ENCODE measurements at places on chromosomes 2 and 18.

DNA sequence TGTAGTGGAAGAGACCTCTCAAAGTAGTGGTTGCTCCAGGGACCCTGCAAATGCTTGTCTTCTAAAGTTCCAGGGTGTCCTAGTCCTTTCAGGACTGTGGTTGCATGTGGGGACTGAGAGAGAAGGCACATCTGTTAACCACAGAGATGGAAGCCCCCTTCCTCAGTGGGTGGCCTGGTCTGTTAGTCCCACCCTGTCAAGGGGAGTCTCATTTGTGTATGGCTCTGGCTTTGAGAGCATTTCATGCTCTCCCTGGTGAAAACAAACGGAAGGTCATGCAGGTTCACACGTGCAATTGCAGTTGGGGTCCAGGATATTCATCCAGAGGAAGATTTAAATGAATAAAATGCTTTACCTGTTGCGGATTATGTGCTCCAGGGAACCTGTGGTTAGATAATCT lies 219.6 kb downstream of the PRKCE start:
- DNase-seq = no peak

DNA sequence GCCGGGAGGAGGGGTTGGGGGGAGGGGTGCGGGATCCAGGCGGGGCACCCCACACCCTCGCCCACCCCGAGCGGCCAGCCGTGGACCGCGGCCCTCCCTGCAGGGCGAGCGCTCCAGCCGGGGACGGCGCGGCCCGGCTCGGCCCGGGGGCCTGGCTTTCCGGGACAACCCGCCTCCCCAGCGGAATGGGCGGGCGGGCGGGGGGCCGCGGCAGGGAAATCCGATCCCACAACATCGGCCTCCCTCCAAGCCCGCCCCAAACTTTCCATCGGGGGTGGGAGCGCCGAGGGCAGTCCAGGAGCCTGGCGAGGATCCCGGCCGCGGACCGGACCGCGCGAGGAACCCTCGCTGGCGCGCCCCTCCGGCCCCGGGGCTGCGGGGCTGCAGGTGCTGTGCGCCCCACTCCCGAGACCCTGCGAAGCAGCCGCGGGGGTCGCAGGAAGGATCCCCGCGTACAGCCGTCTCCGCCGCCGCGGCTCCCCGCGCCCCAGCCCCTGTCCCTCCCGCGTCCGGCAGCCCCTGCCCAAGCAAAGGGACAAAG lies 529 bp downstream of the SEMA4C start:
- DNase-seq = no peak

DNA sequence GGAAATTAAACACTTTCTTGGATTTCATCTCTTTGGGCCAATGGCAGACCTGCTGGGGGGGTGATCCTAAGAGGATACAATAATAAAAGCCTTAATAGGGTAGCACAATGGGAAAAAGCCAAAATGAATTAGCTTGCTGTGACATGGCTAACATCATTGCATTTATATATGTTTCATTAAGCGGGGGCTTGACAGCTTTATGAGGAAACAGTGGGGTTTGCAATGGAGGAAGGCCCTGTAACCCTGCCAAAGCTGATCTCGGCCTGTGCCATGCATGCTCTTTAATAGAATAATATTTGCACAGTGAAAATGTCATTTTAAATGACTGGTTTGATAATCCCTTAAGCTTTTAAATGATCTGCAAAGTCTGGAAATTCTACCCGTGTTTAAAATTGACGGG lies 291.5 kb downstream of the SLC4A3 start:
- DNase-seq = no peak

DNA sequence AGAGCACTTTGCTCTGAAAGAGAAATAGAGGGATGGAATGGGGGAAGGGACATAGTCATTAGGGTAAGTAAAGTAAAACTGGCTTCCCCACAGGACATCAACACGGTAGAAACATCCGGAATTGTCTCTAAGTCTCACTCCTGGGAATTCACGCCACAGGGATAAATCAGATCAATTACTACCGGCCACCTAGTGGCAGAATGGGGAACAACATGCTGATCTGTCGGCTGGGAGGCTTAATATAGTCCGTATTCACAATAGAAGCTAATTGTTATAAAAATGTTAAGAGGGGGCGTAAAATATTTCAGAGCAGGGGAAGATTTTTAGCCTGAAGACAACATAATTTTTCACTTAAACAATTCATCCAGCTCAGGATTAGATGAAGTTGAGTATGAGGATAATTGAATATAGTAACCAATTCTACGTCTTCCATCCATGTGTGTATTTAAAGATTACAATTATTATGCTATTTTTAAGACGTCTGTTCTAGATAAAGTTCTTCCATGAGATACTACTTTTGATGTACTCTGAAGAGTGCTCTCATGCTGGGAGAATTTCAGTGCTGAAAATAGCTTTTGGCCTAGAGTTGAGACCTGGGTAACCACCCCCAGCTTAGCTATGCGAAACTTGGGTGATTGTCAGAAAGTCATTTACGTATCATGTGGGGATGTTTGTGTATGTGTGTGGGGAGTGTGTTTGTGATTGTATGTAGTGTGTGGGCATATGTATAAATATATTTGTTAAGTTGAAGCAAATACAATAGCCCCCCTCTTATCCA lies 65.7 kb downstream of the LRRTM1 start:
- DNase-seq = no peak

GRCh38 chr2:213766062-213766461 lies 481.8 kb downstream of the SPAG16 start:
- no peak for DNase-seq

DNA sequence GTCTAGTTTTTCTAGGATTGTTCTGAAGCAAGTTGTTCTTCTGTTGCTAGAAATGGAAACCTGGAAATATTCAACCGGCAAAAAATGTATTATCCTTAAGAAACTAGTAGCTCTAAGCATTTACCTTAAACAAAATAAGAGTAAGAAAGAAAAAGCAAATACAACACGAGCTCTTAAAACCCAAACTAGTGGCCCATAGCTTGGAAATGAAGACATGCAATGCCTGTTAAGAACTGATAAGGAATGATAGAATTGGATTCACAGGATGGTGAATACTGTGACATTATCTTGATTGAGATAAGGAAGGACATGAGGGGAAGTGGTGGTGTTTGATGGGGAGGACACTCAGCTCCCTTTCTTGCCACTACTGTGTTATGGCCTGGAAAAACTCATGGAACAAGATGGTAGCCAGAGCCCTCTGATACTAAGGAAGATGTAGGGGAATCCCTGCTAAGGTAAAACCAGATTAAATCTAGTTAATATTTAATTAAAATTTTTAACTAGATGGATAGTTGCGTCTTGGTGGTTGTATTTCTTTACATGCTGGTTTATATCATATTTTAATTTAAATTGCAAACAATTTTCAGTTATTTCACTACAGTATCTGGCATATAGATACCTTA lies 193.8 kb downstream of the LPIN1 start:
- no peak for DNase-seq

DNA sequence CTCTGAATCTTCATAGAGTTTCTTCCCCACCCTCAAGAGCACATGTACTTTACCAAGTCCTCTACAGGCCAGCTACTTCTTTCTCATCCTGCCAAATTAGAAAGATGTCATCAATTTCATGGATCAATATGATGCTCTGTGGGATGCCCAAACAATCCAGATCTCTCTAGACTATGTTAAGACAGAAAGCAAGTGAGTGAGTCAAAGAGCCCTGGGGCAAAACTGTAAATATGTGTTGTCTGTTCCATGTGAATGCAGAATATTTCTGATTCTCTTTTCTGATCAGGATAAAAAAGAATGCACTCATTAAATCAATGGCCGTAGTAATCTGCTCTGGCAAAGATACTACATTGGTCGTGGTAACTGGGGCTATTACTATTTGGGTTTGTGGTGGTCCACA lies 53.1 kb upstream of the ROCK2 start:
- DNase-seq = no peak

DNA sequence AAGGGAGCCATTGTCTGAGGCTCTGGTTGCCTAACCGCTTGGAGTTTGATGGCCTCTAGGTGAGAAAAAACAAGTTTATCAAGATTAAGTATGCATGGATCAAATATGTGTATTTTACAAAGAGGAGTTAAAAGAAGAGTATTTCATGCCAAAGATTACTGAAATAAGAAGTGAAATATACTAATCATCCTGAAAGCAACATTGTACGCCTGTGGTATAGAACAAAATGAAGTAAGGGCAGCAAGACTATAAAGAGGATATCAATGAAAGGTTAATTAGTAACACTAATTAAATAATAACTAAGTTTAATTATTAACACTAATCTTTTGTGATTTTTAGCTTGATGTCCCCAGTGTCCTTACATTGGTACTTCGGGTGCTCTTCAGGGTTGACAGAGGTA lies 276.7 kb downstream of the CALCRL start:
- DNase-seq = no peak

- DNase-seq = no peak
Observed at GRCh38 chr2:66948234-66948633, 448.9 kb upstream of the ETAA1 start.

- no peak for DNase-seq
Observed at GRCh38 chr2:10260130-10260529, 42.6 kb upstream of the HPCAL1 start.

DNA sequence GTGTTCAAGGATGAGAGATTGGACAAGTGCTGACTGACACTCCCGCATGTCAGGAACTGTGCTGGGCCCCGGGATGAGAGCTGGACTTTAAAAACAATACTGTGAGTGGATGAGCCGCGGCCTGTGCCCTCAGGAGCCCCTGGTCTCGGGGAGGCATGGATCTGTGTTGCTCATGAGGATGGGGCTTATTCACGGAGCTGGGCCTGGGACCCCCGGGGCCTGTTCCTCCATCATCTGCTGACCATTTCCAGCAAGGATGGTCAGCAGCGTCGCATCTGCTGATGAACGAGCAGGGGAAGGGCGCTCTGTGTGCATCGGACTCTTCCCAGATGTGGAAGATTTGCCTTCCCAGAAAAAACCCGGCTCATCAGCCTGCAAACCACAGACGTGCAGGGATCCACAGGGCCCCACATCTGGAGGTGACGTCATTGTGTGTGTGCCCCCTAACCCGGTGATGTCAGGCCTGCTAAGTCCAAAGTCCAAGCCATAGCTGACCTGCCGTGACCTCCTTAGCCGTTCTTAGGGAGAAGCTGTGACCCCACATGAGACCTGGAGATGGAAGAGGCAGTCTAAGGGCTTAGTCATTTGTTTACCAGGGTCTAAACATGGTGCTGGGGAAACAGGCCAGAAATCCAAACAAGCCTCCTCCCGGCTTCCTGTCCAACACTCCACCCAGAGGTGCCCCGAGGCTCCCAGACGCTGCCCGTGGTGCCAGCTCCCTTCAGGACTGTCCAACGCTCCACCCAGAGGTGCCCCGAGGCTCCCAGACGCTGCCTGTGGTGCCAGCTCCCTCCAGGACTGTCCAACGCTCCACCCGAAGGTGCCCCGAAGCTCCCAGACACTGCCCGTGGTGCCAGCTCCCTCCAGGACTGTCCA lies 143.9 kb downstream of the PXDN start:
- DNase-seq = no peak

- no peak for DNase-seq
Observed at GRCh38 chr2:234964631-234965461, 13.0 kb downstream of the SH3BP4 start.

DNA sequence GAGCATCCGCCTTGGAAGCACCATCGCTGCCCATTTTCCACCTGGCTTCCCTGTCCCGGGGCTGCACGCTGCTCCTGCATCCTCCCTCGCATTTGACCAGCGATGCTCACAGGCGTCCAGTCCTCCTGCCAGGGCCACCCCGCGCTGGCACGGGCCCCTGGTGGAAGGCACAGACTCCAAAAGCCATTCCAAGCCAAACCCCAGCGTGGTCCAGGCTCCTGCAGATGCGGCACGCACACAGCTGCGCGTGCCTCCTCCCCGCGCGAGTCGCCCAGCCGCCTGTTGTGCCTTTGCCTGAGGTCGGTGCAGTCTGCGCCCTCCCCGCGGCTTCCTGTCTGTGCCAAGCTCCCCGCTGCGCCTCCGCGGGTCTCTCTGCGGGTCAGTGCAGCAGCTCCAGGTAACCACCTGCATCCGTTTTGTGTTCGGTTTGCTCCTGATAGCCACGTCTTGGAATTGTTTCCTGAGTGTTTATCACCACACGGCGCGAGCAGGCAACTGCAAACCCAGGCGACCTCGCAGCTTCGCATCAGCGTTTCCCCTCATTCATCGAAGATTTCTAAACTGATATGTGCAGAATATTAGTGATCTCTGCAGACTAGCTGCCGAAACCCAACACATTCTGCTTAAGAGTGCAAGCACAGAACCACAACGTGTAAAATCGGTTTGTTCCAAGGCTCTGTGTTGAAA lies 65.2 kb upstream of the SALL3 start:
- no peak for DNase-seq

DNA sequence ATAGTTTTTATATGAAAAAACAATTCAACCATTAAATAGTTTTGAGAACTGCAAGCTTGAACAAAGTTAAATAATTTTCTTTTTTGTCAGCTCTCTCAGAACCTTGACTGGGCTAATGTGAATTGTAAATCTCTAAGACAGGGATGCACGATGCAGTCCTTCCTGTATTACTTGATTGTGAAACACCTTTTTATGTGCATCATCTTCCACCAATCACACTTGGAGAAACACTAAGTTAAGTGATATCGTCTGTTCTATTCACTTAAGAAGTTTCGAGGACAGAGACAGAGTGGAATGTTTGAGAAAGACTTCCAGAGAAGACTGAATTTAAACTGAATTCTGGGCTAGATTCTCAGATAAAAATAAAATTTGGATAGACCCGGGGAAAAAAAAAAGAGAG lies 238.2 kb downstream of the MREG start:
- no peak for DNase-seq

DNA sequence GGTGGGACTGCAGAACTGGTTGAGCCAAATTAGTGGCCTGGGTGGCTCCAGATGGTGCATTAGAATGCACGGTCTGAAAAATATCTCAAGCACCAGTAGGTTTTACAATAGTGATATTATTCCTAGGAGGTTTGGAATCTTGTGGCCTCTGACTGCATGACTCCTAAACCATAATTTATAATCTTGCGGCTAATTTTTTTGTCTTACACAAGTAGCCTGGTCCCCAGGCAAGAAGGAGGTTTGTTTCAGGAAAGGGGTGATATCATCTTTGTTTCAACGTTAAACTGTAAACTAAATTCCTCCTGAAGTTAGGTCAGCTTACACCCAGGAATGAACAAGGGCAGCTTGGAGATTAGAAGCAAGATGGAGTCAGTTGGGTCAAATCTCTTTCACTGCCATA lies 98.9 kb upstream of the ARL4C start:
- DNase-seq = no peak

- DNase-seq = no peak
Observed at GRCh38 chr2:37652199-37652640, 19.2 kb downstream of the CDC42EP3 start.

GRCh38 chr2:138829326-138829919 lies 49.2 kb upstream of the NXPH2 start:
- no peak for DNase-seq

DNA sequence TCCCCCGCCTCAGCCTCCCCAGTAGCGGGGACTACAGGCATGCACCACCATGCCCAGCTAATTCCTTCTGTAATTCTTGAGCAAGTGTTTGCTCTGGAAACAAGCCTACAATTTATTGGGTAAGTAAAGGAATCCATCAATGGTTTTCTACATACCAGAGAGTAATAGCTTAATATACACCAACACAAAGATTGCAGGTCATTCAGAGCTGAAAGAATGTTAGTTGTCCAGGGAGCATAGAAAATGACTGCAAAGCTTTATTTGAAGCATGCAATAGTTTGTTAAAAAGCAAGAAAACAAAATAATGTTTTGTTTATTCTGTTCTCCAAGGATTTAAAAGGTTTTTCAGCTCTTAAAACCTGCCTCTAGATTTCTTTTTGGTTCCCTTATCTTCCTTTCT lies 5.6 kb downstream of the IDH1 start:
- no peak for DNase-seq

- no peak for DNase-seq
Observed at GRCh38 chr18:24791751-24792545, 331.5 kb downstream of the HRH4 start.

- no peak for DNase-seq
Observed at GRCh38 chr2:228771315-228771714, 499.8 kb downstream of the PID1 start.

- DNase-seq = no peak
Observed at GRCh38 chr2:228731517-228731916, 539.6 kb downstream of the PID1 start.
